ENCODE measurements at places on chromosomes 3 and 15.
A peak's percentile ranks its signal among the peaks of the same experiment; 100 is the strongest.

DNA sequence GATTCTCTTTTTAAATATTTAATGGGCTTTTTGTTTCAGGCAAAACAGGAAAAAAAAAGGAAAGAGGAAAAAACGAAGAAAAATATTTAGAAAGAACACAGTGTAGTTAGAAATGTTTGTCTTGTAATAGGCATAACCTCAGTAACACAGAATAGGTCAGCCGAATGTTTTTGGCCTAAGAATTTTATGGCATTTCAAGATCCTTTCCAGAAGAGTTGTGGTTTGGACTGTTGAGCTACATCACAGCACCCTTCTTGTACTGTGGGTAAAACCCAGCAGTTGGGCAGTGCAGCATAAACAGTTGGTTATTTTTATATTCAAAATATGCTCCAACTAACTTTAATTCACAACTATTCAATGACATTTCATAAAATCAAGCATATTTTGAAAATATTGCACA is 474.4 kb upstream of the AGTR1 start:
- no peak for DNase-seq

- DNase-seq: no peak
These were observed 33.9 kb downstream of the GAP43 start for GRCh38 chr3:115657168-115657567.

DNA sequence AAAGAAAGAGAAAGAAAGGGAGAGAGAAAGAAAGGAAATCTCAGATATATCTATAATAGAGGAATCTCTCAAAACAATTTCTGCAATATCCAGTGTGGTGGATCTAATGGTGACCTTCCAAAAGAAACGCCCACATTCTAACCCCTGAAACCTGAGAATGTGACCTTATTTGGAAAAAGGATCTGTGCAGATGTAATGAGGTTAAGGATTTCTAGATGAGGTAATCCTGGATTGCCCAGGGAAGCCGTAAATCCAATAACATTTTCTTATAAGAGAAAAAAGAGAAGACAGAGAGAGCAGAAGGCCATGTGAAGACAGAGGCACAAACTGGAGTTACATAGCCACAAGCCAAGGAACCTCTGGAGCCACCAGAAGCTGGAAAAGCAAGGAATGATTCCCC is 307.6 kb downstream of the ZBTB20 start:
- DNase-seq: no peak

DNA sequence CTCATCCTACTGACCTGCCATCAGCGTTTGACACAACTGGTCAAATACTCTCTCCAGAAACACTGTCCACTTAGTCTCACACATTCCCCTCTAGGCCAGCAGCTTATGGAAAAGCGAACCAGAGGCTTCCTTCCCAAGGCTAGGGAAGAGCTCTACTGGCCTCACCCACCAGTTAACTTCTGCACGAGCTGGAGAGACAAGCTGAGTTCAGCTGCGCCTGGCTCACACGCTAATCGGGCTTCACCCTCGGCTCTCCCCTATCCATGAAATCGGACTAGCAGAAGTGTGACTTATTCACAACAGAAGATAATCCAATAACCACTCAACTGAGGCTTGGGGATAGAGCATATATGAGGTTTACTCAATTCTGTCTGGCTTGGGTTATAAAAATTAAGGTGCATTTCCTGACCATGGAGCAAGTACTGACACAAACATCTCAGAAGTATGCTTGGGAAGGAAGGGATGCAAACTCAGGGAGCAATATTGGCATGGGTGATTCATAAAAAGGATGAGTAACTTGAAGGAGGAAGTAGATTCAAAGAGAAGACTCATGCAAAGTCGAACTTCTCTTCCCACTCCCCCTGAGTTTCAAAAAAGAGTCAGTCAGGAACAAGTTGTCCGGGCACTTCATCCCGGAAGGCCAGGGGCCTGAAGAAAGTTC is 73.1 kb downstream of the XXYLT1 start:
- no peak for DNase-seq

DNA sequence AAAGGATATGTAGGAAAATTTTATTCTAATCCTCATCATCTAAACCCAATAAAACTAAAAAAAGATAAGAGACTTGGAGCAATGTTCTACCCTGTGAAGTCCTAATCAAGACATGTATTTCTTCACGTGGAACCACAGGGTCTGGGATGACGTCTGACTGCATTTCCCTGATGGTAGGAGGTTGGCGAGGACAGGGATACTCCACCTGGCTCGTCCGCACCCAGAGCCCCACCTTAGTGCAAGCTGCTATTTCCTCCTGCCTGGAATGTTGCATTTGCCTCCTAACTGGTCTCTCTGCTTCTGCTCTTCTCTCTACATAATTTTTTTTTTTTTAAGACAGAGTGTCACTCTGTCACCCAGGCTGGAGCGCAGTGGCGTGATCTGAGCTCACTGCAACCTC is 57.7 kb upstream of the RASGRP1 start:
- no peak for DNase-seq

GRCh38 chr15:59764775-59765174 is 75.7 kb upstream of the BNIP2 start:
- DNase-seq: no peak

- no peak for DNase-seq
These were observed 223.4 kb upstream of the CGNL1 start for GRCh38 chr15:57152666-57153539.

DNA sequence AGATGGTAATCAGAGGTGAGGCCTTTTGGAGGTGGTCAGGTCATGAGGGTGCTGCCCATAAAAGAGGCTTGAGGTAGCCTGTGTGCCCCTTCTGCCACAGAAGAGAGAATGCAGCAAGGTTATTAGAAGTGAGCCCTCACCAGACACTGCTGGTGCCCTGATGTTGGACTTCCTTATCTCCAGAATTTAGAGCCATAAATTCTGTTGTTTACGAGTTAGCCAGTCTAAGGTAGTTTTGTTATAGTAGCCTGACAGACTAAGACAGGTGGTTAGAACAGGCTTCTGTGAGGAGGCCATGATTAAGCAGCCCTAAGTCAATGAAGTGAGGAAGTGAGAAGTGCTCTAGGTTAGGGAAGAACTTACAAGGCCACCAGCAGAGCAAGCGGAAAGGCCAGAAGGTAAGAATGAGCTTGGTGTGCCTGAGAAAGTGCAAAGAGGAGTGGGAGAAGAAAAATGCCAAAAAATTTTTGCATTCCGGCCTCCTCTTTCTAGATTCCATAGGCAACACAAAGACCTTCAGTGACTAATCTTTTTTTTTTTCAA is 44.2 kb upstream of the STT3B start:
- DNase-seq: no peak

DNA sequence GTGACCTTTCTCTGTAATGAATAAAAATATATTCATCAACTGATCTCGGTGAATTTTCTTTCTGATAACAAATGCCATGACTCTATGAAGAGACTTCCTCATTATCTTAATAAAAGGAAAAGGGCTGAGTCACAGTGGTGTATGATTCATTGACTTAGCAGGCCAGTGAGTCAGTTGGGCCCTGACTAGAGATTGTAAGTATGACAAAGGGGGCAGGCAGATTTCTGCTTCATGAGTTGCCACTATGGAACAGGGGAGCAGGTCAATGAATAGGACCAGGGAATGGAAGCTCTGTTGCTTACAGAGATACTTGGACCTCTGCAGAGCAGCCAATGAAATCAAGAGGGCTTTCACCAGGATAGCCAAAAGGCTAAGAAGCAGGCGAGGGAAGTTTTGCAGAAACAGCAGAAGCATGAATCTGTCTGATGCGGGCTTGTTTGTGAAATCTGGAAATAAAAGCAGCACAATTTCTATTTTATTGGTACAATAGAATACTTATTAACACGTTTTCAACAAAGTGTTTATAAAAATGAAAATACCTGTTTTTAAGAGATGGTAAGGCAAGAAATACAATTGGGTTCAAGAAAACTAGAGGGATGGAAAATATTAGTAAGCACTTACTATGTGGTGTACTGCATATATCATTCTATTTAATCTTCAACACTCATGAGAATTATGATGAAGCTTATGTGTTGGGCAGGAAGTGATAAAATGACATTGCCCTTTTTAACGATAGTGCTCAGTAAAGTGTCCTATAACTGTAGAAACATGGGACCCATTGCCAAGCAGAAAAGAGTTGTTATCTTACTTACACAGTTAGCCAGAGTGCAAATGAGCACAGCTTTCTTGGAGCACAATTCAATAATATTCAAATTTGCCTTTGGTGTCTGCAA is 169.8 kb upstream of the MYRIP start:
- no peak for DNase-seq

DNA sequence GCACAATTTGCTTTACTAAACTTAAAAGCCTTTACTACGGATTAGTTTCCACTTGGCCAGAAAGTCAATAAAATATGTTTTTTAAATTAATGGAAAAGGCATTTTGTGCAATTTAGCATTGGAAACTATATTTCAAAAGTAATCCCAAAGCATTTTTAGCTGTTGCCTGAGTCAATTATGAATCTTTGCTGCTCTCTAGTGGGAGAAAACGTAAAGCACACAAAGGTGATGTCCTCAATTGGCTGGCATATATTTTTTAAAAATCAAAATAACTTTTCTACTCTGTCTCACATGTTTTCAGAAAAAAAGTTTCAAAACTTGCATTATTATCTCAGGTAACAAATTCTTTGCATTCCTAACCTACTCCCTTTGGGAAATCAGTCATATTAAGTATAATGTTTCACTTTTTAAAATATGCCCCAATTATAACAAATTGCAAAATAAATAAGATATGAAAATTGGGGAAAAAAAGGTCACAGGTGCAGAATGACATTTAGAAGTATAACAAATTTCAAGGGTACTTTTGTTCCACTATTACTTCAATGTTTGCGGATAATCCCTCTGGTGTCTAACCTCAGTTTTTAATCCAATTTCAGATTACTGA is 47.2 kb upstream of the TEX55 start:
- DNase-seq: no peak

DNA sequence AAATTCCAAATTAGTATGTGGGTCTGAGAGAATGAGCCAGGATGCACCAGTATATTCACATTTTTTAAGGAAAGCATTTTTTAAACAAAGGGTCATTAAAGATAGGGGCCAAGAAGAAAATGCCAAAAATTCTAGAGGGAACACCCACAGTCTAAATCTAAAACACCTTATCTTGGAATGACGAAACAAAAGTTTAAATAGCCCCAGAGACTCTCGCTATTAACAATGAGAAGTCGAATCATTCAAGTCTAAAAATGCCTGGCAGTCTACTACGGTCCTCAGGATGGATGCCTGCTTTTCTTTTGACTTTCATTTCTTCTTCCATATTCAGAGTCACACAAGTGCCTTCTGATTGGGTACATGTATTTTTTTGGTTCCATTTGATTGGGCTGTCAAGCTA is 66.3 kb downstream of the SSUH2 start:
- DNase-seq: peak; percentile 9

GRCh38 chr3:113825090-113825489 is 13.5 kb upstream of the GRAMD1C start:
- DNase-seq: peak; percentile 86

- no peak for DNase-seq
These were observed 31.5 kb downstream of the MBNL1 start for GRCh38 chr3:152300029-152300731.

GRCh38 chr3:178996399-178996798 is 75.2 kb downstream of the ZMAT3 start:
- DNase-seq: no peak

GRCh38 chr3:28853830-28854229 is 427.0 kb upstream of the RBMS3 start:
- no peak for DNase-seq

- DNase-seq: no peak
These were observed 61.8 kb upstream of the TMCO5A start for GRCh38 chr15:37872661-37873060.

- DNase-seq: no peak
These were observed 11.2 kb downstream of the CEP19 start for GRCh38 chr3:196700801-196701200.

- no peak for DNase-seq
These were observed 106.2 kb upstream of the THBS1 start for GRCh38 chr15:39474657-39475056.

- no peak for DNase-seq
These were observed 846.3 kb upstream of the ARPP21 start for GRCh38 chr3:34793057-34793456.

GRCh38 chr3:35320646-35321407 is 318.5 kb upstream of the ARPP21 start:
- DNase-seq: no peak

DNA sequence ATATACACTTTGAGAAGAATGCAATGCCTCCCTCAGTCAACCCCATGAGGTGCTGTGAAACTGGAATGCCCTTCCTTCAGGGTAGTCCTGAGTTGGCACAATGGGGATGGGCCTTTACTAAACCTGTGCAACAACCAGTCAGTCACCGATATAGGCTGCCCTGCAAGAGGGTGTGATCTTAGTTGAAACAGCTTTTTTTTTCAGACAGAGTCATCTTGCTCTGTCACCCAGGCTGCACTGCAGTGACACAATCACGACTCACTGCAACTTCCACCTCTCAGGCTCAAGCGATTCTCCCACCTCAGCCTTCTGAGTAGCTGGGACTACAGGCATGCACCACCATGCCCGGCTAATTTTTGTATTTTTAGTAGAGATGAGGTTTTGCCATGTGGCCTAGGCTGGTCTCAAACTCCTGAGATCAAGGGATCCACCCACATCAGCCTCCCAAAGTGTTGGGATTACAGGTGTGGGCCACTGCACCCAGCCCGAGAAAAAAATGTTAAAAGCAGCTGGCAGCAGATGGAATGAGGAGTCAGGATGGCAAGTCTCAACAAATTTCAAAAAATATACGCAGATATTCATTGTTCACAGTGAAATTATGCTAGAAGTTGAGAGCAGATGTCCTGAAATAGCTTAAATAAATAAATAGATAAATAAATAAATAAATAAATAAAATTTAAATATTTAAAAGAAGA is 31.8 kb downstream of the MYO5A start:
- DNase-seq: no peak

DNA sequence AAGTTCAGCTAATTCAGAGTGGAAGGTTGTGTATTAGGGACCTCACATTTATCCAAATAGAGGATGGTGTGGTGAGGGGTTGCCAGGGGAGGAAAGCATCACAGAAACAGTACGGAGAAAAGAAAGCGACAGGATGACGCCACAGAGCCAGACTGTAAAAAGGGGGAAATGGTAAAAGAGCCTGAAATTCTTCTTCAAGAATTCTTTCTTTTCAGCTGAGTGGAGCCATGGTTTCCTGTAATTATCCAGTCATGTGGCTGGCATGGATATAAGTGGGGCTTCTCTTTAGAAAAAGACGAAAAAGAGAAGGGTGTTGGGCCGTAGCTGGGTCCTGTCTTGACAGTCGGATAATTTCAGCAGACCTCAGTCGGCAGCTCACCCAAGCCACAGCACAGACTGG is 24.5 kb upstream of the PSMD6 start:
- DNase-seq: no peak

DNA sequence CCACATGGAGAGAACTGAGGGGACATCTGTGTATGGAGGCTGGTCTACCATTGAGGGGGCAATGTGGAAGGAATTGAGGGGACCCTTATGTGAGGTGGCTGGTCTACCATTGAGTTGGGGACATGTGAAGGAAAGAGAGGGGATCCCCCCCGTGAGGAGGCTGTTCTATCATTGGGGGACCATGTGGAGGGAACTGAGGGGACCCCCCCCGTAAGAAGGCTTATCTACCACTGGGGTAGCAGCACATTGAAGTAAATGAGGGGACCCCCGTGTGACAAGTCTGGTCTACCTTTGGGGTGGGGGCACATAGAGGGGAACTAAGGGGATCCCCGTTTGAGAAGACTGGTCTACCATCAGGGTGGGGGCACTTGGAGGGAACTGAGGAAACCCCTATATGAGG is 158.0 kb downstream of the FBLN2 start:
- DNase-seq: no peak

Data from GM12878 (cell line).